MG63 (cell line): ENCODE measurements at places on chromosomes 6 and 20.

DNA sequence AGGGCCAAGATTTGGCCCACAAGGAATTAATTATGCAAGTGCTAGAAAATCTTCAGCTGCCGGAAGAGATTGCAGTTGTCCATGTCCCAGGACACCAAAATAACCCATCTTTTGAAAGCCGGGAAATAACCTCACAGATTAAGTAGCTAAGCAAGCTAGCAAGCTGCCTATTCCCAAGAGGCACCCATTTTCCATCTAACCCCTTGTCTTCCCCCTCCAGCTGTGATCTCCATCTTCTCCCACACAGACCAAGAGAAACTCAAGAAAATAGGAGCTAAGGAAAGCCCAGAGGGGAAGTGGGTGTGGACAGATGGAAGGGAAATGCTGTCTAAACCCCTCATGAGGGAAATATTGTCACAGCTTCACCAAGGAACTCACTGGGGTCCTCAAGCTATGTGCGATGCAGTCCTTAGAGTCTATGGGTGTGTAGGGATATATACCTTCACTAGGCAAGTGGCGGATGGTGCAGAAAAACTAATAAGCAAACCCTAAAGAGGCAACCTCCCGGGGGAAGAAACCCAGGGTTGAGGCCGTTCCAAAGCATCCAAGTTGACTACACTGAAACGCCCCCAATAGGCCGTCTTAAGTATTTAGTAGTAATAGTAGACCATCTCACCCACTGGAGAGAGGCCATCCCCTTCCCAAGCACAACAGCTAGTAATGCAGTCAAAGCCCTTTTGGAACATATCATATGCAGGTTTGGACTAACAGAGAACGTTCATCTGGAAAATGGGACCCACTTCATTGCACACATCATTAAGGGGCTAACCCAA is 64.3 kb upstream of the PRSS16 start:
- DNase-seq = no peak

GRCh38 chr20:38270869-38271605 is 10.5 kb upstream of the KIAA1755 start:
- DNase-seq = peak; percentile 91

- DNase-seq = no peak
Measured at GRCh38 chr6:87115402-87116135, 20.7 kb upstream of the CGA start.

GRCh38 chr6:7119272-7119801 is 11.6 kb downstream of the RREB1 start:
- no peak for DNase-seq

GRCh38 chr20:44133424-44133823 is 53.6 kb downstream of the JPH2 start:
- DNase-seq = no peak

- DNase-seq = no peak
Measured at GRCh38 chr20:23119456-23120216, 33.5 kb upstream of the CD93 start.

GRCh38 chr6:27865850-27866356 is 46.3 kb downstream of the OR2B2 start:
- DNase-seq = peak; percentile 78

DNA sequence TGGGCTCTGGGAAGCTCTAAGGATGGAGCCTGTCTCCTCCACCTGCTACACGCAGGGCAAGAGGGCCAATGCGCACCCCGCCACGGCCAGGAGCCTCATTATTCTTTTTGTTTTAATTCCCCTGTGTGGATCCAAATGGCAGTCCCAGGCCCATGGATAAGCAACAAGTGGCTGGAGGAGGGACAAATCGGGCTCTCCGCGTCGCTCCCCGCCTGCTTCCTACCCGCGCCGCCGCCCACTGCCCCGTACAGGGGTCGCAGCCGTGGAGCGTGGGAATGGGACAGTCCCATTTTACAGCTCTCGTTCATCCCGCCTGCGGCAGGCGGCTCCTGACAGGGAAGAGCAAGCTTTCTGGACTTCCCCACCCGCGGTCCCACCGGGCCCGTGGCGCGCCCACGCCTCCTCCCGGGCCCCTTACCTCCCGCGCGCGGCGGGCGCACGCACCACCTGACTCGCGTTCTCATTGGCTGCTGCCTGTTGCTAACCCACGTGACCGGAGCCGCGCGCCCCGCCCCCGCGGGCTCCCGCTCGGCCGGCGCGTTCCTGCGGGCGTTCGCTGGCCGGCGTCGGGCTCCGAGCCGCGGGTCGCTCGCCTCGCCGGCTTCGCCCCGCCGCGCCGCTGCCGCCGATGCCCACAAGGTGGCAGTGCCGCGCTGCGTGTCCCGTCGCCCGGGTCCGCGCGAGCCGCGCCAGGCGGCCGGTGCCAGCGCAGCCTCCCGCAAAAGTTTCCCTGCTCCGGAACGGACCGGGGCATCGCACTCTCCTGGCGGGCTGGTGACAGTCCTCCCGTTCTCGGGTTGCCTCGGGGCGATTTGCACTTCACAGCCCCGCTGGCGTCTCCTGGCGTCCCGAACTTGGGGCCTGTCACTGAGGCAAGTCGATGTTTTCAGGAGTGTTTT is 93.3 kb downstream of the CD83 start:
- peak; percentile 96 for DNase-seq

DNA sequence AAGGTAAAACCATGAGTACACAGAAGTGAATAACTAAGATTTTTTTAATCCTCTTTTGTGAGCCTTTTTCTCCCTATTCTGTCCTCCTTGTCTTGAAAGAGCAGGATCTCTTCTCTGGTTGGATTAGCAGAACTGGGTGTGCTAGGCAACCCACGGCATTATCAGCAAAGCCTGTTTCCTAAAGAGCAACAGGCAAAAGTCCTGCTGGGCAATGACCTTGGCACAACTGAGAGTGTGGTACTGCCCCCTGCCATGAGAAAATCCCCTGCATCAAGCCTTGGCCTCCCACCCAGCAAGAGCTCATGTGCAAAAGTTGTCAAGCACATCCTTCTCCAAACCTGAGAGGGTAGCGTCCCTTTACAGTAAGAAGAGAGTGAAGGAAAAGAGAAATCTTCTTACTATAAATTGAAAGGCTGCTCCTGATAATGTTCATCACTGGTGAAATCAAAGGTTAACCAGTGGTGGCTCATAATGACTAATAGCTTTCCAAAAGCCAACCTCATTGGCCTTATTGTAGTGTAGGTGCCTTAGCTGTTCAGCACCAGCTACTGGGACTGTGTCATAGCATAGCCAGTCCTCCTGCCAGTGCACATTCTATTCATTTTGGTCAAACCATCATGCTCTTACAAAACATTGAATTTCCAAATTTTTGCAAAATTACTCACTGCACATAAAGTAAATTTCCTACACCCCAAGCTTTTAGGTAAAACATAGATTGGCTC is 17.1 kb downstream of the KIF6 start:
- DNase-seq = no peak

- no peak for DNase-seq
Measured at GRCh38 chr6:128357392-128358130, 162.8 kb downstream of the PTPRK start.

GRCh38 chr6:40825102-40825501 is 213.9 kb downstream of the UNC5CL start:
- peak; percentile 21 for DNase-seq

- DNase-seq = no peak
Measured at GRCh38 chr6:164021589-164022250, 607.2 kb downstream of the QKI start.

- DNase-seq = peak; percentile 97
Measured at GRCh38 chr20:5072756-5073659, 46.8 kb downstream of the PCNA start.

GRCh38 chr6:75431379-75431778 is 62.2 kb downstream of the FILIP1 start:
- DNase-seq = no peak

DNA sequence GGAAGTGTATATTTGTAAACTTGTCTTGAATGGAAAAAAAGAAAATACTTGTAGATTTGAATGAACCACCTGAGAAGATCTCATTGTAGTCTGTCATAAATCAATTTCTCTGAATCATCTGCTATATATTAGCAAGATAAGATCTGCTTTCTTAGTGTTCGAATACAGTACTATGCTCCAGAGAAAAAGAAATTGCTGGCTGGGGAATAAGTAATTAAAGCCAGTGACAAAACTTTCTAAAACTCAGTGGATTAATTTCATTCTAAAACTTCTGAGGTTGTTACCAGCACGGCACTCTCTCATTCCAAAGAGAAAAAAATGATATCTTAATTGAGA is 22.4 kb upstream of the MROH8 start:
- DNase-seq = no peak

- DNase-seq = no peak
Measured at GRCh38 chr20:63481503-63481902, 9.0 kb upstream of the KCNQ2 start.

DNA sequence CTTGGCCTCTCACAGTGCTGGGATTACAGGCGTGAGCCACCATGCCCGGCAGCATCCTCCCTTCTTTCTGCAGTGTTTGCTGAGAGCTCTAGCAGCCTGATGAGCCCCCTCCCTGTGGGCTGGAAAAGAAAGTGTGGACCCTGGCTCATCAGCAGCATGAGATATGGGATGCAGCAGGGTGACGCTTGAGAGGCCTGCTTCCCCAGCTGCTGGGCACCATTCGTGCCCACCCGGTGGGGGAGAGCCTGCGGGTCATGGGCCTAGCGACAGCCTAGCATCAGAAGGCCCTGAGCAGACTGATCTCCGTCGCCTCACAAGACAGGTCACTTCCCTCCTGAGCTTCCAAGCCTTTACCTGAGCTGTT is 16.0 kb upstream of the CCDC167 start:
- DNase-seq = no peak

- no peak for DNase-seq
Measured at GRCh38 chr20:63089051-63089907, 82.5 kb upstream of the BHLHE23 start.

GRCh38 chr6:127121637-127121960 is 3.1 kb downstream of the RSPO3 start:
- DNase-seq = no peak

DNA sequence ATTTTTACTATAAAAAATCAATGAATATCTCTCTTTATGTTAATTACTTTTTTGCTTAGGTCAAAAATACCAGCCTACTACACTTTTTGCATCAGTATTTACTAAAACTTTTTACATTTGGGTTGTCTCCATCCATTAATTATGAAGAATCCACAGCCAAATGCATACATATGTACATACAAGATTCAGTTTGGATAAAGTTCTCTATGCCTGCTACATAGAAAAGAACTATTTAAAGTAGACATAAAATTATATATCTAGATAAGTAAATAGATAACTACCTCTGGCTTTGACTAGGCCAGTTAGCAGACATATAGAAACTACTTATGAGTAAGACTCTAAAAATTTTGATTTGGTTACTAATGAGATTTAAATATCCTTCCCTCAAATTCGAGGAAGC is 12.3 kb downstream of the TDRD6 start:
- no peak for DNase-seq

GRCh38 chr6:14031516-14031915 is 86.1 kb upstream of the CD83 start:
- peak; percentile 41 for DNase-seq

DNA sequence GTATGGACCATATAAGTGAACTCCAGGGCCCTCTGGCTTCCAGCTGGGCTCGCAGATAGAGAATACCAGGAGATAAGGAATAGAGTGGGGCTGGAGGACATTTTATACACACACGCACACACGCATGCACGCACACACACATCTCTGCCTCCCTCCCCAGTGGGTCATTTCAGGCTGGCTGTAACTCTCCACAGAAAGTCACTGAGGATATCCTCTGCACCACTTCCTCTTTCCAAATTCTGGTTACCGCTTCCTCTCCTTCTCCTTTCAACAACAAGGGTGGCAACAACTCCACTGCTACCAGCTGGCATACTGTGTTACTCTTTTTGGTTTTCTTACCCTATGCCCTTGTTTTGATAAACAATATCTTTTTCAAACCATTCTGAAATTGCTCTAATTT is 280.2 kb downstream of the COL12A1 start:
- DNase-seq = no peak
